ENCODE measurements at places on chromosomes 1 and 21. TPM values are rescaled to one million over a fixed set of nuclear protein-coding genes. Genes with fewer than 3 reads are reported as not detected.

The TNFRSF4 gene
- 27.6 TPM for total RNA-seq

The ZNF695 gene
- not detected for total RNA-seq

The TMPRSS15 gene
- not detected for total RNA-seq

The MFAP2 gene
- not detected for total RNA-seq

- H3K27ac ChIP-seq, result no peak overlapping the region
- no peaks in the 10 kb centered on the region for H3K27me3 ChIP-seq
- H3K4me3 ChIP-seq, result no peak overlapping the region
- peaks cover 9% of the 10 kb centered on the region for H3K36me3 ChIP-seq
These were observed 1.1 kb downstream of the IL24 start for GRCh38 chr1:206898089-206898914.

GRCh38 chr21:25967181-25967900, 203.2 kb downstream of the APP start:
- no peak overlapping the region for H3K27ac ChIP-seq
- no peak overlapping the region for H3K4me3 ChIP-seq
- no peaks in the 10 kb centered on the region for H3K36me3 ChIP-seq
- H3K4me1 ChIP-seq, result no peaks in the 10 kb centered on the region

DNA sequence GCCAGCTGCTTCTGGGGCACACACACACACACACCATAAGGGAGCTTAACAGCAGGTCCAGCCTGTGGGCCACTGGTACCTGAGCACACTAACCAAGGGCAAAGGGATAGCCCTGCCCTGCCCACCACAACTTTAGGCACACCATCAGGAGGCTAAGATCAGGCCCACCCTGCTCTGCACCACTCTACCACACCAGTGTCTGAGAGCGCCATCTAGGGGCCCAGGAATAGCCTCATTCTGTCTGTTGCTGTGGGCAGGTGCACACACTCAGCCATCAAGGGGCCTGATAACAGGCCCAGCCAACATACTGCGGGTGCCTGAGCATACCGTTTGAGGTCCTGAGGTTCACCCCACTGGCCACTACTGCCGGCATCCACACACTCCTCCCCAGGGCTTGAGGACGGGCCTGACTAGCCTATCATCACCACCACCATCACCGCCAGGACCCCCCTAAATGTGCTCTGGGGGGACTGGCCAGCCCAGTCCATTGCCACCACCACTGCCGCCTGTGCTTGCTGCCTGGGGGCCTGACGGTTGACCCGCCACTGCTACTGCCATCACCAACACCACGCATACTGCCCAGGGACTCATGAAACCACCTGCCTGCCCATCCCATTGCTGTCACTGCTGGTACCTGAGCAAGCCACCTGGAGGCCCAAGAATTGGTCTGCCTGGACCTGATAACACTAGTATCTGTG, 31.3 kb downstream of the NSL1 start:
- no peak overlapping the region for H3K4me3 ChIP-seq
- H3K36me3 ChIP-seq, result peaks cover 6% of the 10 kb centered on the region
- H3K27ac ChIP-seq, result no peak overlapping the region
- H3K4me1 ChIP-seq, result peaks cover 9% of the 10 kb centered on the region

- H3K27ac ChIP-seq, result no peak overlapping the region
- H3K4me3 ChIP-seq, result peak overlapping the region; percentile 91
- H3K27me3 ChIP-seq, result no peaks in the 10 kb centered on the region
- peaks cover 18% of the 10 kb centered on the region for H3K4me1 ChIP-seq
These were observed 710 bp downstream of the GLRX2 start for GRCh38 chr1:193104502-193104906.

GRCh38 chr21:35646606-35647005, 413.7 kb downstream of the SETD4 start:
- H3K4me3 ChIP-seq, result no peak overlapping the region
- H3K36me3 ChIP-seq, result no peaks in the 10 kb centered on the region
- H3K4me1 ChIP-seq, result no peaks in the 10 kb centered on the region
- H3K27ac ChIP-seq, result no peak overlapping the region
- DNase-seq, result no peak
- no peaks in the 10 kb centered on the region for H3K27me3 ChIP-seq

Measured in CD4-positive, alpha-beta T cell (primary cell).